ENCODE measurements at places on chromosomes 5 and 9. TPM values are rescaled to one million over a fixed set of nuclear protein-coding genes. Genes with fewer than 3 reads are reported as not detected.
A peak's percentile ranks its signal among the peaks of the same experiment; 100 is the strongest.

Gene SLC24A2
- total RNA-seq = not detected

Gene HSPB3
- total RNA-seq = not detected

- no peak for DNase-seq
- H3K27ac ChIP-seq = no peak overlapping the region
- peaks cover 13% of the 10 kb centered on the region for H3K36me3 ChIP-seq
- H3K27me3 ChIP-seq = no peaks in the 10 kb centered on the region
- peaks cover 17% of the 10 kb centered on the region for H3K4me1 ChIP-seq
- H3K4me3 ChIP-seq = no peak overlapping the region
Measured at GRCh38 chr9:33272061-33272460, 7.2 kb downstream of the CHMP5 start.

Gene CCDC127
- 2.4 TPM for total RNA-seq

GRCh38 chr9:76560481-76560922 is 101.5 kb downstream of the GCNT1 start:
- H3K36me3 ChIP-seq = no peaks in the 10 kb centered on the region
- DNase-seq = no peak
- peaks cover 2% of the 10 kb centered on the region for H3K4me1 ChIP-seq
- no peaks in the 10 kb centered on the region for H3K27me3 ChIP-seq
- H3K4me3 ChIP-seq = no peak overlapping the region

Gene DNAJC21
- 54.0 TPM for total RNA-seq

GRCh38 chr5:134656690-134657089 is 8.1 kb downstream of the SEC24A start:
- DNase-seq = no peak
- H3K27me3 ChIP-seq = no peaks in the 10 kb centered on the region
- H3K4me3 ChIP-seq = no peak overlapping the region
- peaks cover 17% of the 10 kb centered on the region for H3K4me1 ChIP-seq
- peaks cover 3% of the 10 kb centered on the region for H3K36me3 ChIP-seq

DNA sequence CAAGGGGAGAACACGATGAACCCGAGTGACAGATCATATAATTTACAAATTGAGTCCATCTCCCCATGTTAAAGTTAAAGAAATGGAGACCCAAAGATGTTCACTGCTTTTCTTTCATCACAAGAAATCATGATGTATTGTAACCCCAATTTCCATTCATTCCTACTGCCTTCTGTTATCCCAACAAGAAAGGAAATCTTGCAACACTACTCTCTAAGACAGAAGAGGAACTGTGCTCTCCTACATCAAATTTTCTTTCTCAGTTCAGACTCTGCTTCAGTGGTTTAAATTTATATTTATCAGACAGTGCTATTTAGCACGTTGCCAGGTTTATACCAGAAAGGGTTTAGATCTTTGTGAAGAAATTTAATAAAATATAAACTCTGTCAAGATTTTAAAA is 83.8 kb upstream of the RASA1 start:
- peaks cover 15% of the 10 kb centered on the region for H3K4me1 ChIP-seq
- peaks cover 7% of the 10 kb centered on the region for H3K36me3 ChIP-seq

Gene PGM5
- 0.16 TPM for total RNA-seq

DNA sequence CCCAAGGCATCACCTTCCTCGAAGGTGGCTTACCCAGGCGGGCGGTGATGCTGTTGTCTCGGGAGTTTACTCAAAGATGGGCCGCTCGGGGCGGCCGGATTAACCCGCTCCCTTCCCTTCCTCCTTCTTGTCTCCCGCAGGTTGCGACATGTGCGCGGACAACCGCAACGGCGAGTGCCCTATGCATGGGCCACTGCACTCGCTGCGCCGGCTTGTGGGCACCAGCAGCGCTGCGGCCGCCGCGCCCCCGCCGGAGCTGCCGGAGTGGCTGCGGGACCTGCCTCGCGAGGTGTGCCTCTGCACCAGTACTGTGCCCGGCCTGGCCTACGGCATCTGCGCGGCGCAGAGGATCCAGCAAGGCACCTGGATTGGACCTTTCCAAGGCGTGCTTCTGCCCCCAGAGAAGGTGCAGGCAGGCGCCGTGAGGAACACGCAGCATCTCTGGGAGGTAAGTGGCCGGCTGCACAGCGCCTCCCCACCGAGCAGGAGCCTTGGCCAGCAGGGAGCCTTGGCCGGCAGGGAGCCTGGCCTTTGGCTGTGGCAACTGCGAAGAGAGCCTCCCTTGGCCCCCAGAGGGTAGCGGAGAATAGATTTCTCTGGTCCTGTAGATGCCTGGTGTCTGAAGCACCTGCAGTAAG is 10.6 kb downstream of the PRDM6 start:
- DNase-seq = no peak
- no peak overlapping the region for H3K4me3 ChIP-seq
- H3K27me3 ChIP-seq = peaks cover 62% of the 10 kb centered on the region

- DNase-seq = no peak
- H3K4me1 ChIP-seq = peaks cover 40% of the 10 kb centered on the region
- peak overlapping the region; percentile 96 for H3K27ac ChIP-seq
- H3K4me3 ChIP-seq = peak overlapping the region; percentile 41
Measured at GRCh38 chr5:50749873-50750272, 83.4 kb downstream of the PARP8 start.

DNA sequence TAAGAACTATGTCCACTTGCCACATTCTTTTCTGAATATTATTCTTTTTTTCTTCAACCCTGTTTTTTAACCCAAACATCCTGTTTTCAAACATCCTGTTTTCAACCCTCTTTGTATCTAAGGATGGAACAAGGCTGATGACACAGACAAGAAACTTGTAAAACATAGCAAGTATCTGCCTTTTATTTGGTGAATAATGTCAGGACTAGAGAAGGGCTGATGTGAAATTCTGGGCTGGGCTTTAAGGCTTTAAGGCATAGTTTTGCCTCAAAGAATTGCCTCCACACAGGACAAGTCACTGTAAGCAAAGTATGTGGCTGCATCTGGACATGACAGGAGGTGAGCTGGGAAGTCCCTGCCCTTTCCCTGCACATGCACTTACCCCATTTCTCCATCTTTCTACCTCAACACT is 42.5 kb upstream of the RIC1 start:
- no peaks in the 10 kb centered on the region for H3K36me3 ChIP-seq
- H3K4me3 ChIP-seq = peak overlapping the region; percentile 31
- H3K27ac ChIP-seq = peak overlapping the region; percentile 95
- DNase-seq = no peak
- peaks cover 28% of the 10 kb centered on the region for H3K4me1 ChIP-seq

- no peak overlapping the region for H3K27ac ChIP-seq
- no peak overlapping the region for H3K4me3 ChIP-seq
- no peak for DNase-seq
- peaks cover 8% of the 10 kb centered on the region for H3K36me3 ChIP-seq
- peaks cover 20% of the 10 kb centered on the region for H3K4me1 ChIP-seq
- peaks cover 56% of the 10 kb centered on the region for H3K27me3 ChIP-seq
Measured at GRCh38 chr5:95734906-95735305, 3.8 kb downstream of the RHOBTB3 start.

GRCh38 chr9:85610074-85610860 is 131.5 kb downstream of the AGTPBP1 start:
- peak overlapping the region; percentile 52 for H3K4me3 ChIP-seq
- peaks cover 8% of the 10 kb centered on the region for H3K4me1 ChIP-seq
- no peaks in the 10 kb centered on the region for H3K27me3 ChIP-seq
- peaks cover 3% of the 10 kb centered on the region for H3K36me3 ChIP-seq
- H3K27ac ChIP-seq = peak overlapping the region; percentile 85

DNA sequence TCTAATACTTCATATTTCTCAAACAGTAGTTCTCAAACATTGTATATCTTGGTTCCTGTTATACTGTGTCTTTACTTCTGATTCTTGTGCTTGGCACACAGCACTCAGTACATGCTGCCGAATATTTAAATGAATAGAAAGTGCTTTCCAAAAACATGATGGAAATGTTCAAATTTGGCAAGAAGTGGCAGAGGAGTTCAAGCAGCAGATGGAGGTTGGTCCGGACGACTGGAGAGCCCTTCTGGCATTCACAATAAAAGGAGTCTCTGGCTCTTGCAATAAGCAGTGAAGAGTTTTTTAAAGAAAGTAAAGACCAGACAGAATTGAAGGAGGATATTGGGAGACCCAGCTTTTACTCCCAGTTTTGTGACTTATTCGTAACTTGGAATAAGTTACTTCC is 36.3 kb downstream of the TSTD2 start:
- no peak for DNase-seq
- no peak overlapping the region for H3K27ac ChIP-seq
- H3K27me3 ChIP-seq = peaks cover 5% of the 10 kb centered on the region
- peaks cover 5% of the 10 kb centered on the region for H3K36me3 ChIP-seq
- peaks cover 10% of the 10 kb centered on the region for H3K4me1 ChIP-seq

- H3K36me3 ChIP-seq = no peaks in the 10 kb centered on the region
- no peaks in the 10 kb centered on the region for H3K4me1 ChIP-seq
- no peak for DNase-seq
- H3K27me3 ChIP-seq = no peaks in the 10 kb centered on the region
Measured at GRCh38 chr9:18189871-18190670, 283.9 kb upstream of the ADAMTSL1 start.
